A549 treated with Hydrocortisone at 1 μM for 4 hours (cell line): ENCODE measurements at places on chromosomes 1 and 21. TPM values are rescaled to one million over a fixed set of nuclear protein-coding genes. Genes with fewer than 3 reads are reported as not detected.

The NBPF20 gene
- 2.8 to 4.3 TPM (median 2.9 TPM) in 5 replicates for total RNA-seq

The LRRC52 gene
- not detected in 5 replicates for total RNA-seq

The DENND2D gene
- 1.0 to 1.8 TPM (median 1.2 TPM) in 5 replicates for total RNA-seq

The LCE2B gene
- total RNA-seq = not detected in 5 replicates

The SMCP gene
- not detected in 5 replicates for total RNA-seq

The OR2T2 gene
- total RNA-seq = not detected in 5 replicates

The BCL2L15 gene
- total RNA-seq = 0.52 to 0.73 TPM (median 0.61 TPM) in 5 replicates

The WDR64 gene
- total RNA-seq = 0.08 TPM in 1 of 5 replicates, not detected in the others

The PRAMEF27 gene
- total RNA-seq = not detected in 5 replicates

The C4BPA gene
- 0.45 to 0.99 TPM (median 0.53 TPM) in 5 replicates for total RNA-seq

The MROH9 gene
- not detected in 5 replicates for total RNA-seq

The ZNF496 gene
- total RNA-seq = 16.1 to 19.4 TPM (median 18.6 TPM) in 5 replicates

The S100A7A gene
- total RNA-seq = not detected in 5 replicates

The JAM2 gene
- not detected in 5 replicates for total RNA-seq

The PCP4L1 gene
- total RNA-seq = 0.09 to 0.17 TPM (median 0.12 TPM) in 4 of 5 replicates, not detected in the other

The RPRD2 gene
- total RNA-seq = 12.5 to 15.7 TPM (median 13.7 TPM) in 5 replicates

The SPATA21 gene
- 0.05 to 0.14 TPM (median 0.05 TPM) in 4 of 5 replicates, not detected in the other for total RNA-seq

The SRGAP2B gene
- 12.7 to 19.3 TPM (median 17.8 TPM) in 5 replicates for total RNA-seq

The GRHL3 gene
- 0.79 to 1.0 TPM (median 0.84 TPM) in 5 replicates for total RNA-seq
